ENCODE measurements at places on chromosomes 1 and 21.

GRCh38 chr1:108559215-108560186, at the start of gene EEIG2:
Gene EEIG2, plus strand, starts transcription at chr1:108560100. Its CDS starts 329 bp downstream, at chr1:108560429.
- peak; percentile 96 for DNase-seq

GRCh38 chr1:165795894-165796293, 27.2 kb upstream of the TMCO1 start:
- no peak for DNase-seq

DNA sequence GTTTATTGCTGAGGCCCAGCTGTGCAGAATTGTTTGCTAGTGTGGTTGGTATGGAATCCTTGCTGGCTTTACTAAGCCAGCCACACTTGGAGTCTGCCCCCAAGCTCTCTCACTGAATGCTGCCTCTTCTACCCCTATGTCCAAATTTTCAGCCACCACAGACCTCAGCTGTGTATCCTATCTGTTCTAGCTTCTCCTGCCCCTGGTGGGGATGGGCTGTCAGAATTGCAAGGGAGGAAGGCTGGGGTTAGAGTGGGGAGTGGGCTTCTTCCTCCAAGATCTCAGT, 4.4 kb downstream of the NHLH1 start:
- no peak for DNase-seq

- no peak for DNase-seq
Observed at GRCh38 chr1:111470596-111470995, 3.2 kb upstream of the C1orf162 start.

- no peak for DNase-seq
Observed at GRCh38 chr1:246573491-246573890, 7.2 kb downstream of the CNST start.

DNA sequence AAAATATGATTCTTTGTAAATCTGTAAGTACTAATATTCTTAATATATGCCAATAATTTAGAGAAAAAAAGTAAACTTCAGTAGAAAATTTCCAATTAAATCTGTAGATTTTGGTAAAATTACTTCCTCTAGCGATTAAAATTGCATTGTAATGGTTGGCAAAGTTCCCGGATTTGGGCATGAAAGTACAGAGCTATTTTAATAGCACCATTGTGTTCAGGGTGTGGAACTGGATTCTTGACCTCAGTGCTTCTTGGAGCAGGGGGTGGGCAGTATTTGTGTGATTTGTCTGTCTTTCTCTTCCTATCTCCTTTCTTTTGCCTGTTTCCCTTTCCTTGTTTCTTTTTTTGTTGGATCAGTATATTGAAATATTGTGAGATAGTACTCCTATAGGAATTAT, 72.1 kb downstream of the DNM3 start:
- DNase-seq = no peak
